ENCODE measurements at places on chromosomes 3 and 15.

DNA sequence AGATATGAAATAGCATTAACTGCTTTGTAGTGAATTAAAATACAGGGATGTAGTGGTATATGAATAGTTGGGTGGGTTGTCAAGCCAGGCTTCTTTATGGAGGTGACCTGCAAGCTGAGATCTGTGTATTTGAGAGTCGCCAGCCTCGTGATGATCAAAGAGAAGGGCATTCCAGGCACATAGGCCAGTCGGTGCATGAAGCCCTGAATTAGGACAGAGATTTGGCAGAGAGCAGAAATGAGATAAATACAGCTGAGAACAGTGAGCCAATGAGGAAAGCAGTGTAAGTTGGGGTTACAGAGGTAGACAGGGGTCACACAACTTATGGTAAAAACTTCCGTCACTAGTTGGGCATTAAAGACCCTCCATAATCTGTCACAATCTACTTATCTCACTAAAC lies 641.9 kb downstream of the OTOL1 start:
- no peak for DNase-seq

GRCh38 chr3:172530101-172530561 lies 6.9 kb upstream of the TNFSF10 start:
- DNase-seq = no peak

GRCh38 chr3:128438488-128439072 lies 28.1 kb downstream of the DNAJB8 start:
- no peak for DNase-seq

DNA sequence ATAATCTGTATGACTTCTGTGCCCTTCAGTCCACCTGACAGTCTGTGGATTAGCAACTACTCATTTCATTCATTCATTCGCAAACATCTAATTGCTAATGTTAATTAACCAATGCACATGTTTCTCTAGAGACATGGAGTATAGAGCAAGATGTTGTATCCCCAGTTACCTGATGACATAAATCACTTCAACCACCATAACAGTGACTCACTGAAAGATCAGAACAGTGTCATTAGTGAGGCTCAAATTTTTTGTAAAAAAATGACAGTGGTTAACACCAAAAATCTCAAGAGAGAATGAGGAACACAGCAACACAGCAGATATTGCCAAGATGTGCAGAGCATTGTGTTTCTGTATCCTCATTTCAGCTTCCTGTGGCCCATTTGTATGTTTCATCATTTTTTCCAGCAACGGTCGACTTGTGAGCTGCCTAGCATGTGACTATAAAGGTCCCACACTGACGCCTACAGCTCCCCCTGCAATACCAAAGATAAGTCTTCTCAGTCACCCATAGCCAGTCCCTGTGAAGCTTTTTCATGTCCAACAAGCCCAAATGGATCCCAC lies 3.7 kb upstream of the PLD1 start:
- DNase-seq = peak; percentile 94

DNA sequence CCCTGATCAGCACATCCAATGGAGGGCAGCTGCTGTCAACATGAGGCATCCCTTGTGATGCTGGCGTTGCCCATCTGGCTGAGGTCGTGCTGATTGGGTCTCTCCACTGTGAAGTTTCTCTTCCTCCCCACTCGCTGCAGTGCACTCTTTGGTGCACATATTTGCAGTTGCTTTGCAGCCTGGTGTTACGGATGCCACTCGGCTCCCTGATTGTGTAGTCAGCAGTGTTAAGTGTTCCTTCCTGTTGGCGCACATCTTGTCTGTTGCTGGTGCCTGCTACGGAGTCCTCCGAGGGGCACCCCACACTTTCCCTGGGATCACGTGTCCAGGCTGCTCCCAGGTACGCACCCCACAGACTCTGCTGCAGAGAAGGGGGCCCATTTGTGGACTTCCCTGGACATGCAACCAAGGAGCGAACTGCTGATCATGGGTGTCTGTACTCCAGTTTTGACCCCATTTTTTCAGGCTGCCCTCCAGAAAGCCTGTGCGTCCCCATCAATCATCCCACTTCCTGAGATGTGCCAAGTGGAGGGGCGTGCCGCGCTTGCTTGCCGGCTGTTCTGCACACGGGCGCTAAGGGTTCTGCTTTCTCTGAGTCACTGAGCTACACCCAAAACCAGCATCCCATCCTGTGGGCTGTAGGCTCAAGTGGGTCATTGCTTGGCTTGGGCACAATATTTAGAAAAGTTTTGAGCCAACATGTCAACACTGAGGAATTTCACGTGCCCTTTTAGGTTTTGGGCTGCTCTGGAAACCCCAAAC lies 98.6 kb downstream of the FBLN2 start:
- DNase-seq = no peak

DNA sequence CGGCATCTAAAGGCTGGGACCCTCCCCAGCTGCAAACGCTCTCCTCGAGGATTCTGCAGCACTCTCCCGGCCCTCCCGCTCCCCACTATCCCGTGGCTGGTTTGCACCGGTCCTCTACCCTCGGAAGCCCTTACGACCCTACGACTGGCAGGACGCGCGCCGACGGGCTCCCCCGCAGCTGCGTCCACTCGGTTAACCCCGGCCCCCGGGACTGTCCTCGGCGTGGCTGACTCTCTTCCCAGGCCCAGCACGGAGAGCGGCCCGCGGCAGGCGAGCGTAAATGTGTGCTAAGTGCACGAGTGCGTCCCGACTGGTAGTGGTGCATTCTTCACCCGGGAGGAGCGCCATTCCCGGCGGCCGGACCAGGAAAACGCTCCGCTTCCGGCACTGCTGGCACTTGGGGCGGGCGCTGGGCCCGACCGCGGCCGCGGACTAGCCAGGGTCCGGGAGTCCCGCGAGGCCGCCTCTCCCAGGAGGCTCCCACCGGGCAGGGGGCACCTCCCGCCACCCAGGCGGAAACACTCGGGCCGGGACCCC lies 508 bp downstream of the GORASP1 start:
- DNase-seq = no peak

DNA sequence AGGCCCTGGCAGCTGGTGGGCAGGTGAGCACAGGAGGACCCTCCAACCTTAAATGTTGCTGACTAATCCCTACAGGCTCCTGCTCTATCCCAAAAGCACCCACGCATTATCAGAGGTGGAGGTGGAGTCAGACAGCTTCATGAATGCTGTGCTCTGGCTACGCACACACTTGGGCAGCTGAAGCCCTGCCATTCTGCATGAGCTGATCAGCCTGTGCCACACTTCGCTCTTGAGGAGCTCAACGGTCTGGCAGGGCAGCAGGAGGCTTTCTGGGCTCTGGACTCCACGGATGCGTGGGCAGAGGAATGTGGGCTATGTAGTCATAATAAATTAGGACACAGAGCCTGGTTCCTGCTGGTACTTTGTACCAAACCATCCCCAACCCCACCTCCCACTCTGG lies 6.1 kb downstream of the MST1 start:
- DNase-seq = no peak

- DNase-seq = no peak
Measured at GRCh38 chr3:72234391-72234790, 449.4 kb upstream of the PROK2 start.

GRCh38 chr3:38365469-38366062 lies 19.0 kb downstream of the XYLB start:
- DNase-seq = no peak

- DNase-seq = no peak
Measured at GRCh38 chr3:179474480-179474879, 23.2 kb upstream of the GNB4 start.

GRCh38 chr3:64888165-64888564 lies 200.4 kb upstream of the ADAMTS9 start:
- no peak for DNase-seq

GRCh38 chr3:152225201-152225600 lies 43.5 kb upstream of the MBNL1 start:
- DNase-seq = no peak

- no peak for DNase-seq
Measured at GRCh38 chr15:48796930-48797329, 13.9 kb downstream of the CEP152 start.

DNA sequence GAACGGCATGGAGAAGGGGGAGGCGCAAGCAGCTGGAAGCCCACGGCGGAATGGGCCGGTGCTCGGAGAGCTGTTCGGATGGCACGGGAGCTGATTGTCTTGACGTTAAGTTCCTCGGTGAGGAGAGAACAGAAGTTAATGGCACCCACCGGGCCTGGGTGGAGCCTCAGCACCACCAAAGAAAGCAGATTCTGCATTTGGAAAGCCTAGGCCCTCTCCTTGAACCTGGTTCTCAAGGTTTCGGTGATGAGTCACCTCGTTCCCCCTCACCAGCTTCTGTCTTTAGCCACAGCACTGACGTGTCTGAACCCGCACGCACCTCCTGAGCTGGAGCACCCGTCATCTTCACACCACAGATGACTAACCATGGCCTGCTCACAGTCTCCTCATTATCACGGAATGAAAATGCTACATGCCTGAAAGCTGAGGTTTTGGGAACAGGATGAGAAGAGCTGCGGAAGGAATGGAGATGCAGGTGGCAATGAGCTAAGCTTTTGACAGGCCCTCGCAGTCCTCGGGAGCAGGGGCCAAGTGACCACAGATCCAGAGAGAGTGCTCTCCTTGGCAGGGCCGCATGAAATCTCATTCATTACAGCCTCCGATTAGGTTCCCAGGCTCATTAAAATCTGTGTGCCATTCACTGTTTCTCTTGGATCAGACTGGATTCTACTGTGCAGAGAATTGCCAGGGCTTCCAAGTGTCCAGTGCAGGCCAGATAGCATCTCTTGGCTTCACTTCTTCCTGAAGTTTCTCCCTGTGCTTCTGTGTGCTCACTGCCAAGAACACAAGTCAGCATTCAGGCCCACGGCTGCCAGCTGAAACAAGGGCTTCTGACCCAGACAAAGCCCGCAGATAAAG lies 96.3 kb upstream of the DLG1 start:
- DNase-seq = no peak

DNA sequence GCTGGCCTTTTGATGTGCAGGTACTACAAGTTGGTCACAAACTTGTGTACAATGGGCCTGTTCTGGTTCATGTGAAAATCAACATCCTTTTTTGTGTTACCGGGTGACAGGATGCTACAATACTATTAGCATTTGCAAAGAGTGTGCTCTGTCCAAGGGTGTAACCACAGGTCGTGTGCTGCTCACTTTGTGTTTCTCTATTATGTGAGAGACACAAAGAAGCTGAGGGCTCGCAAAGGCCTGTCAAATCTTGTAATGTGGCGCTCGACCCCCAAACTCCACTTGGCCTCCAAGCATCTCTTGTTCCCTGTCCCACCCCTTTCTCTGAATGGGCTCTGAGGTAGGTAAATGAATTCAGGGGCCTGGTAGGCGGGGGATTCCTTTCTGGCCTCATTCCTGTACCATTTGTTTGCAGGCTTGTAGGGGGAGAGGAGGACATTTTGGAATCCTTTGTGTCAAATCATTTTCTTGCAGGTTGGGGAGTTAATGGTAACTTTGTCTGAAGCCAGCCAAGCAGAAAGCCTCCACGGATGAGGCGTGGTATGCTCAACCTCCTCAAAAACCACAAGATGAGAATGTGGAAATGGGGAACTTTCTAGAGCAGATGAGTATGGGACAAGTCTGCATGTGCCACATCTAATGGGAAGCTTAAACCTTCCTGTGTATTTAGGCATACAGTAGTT lies 109.1 kb downstream of the OPA1 start:
- no peak for DNase-seq

DNA sequence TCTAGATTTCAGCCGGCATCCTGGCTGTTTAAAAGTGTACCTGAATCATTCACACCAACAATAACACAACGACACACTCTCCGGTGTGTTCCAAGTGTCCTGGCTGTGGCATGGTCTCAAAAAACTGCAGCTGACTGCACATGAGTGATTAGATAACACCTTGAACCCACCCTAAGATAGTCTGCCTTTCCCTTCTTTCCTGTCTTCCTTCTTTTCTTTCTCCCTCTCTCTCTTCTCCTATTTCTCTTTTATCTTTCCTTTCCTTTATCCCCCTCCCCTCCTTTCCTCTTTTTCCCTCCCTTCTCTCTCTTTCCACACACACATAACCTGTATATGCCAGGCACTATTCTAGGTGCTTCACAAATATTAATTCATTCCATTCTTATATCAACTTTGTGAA lies 1.2 kb upstream of the FAH start:
- no peak for DNase-seq

GRCh38 chr15:25863111-25863967 lies at the start of gene ATP10A:
ATP10A (minus strand) TSS chr15:25863327; CDS start chr15:25863096, 231 bp downstream.
- DNase-seq = no peak

DNA sequence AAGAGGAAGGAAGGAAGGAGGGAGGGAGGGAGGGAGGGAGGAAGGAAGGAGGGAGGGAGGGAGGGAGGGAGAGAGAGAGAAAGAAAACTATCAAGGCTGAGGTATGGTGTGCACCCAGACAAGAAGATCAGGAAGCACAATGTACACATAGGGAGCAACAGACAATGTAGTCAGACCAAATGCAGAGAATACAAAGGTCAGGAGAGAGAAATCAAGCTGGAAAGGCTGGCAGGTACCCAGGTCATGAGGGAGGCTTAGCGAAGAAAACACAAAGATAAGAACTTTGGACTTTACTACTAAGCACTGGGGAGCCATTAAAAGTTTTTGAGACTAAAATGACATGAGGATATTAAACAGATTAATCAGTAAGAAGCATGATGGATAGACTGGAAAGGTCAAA lies 176.0 kb upstream of the TMCO5A start:
- no peak for DNase-seq

DNA sequence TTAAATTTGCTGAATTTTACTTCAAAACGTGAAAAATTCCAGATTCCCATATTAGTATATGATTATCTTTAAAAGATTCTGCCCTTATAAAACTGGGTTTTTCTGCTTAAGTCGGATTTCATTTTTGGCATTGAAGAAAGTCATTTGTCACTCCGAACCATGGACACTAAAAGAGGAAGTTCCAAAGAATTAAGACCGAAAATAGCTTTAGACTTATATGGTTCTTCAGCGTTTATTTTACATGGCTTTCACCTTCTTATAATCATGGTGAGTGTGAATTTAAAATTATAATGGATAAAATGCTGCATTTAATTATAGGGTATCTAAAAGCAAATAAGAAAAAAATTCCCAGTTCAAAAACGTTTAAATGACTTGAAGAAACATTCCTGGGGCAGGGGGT lies 1.0 kb downstream of the C3orf38 start:
- no peak for DNase-seq

- DNase-seq = no peak
Measured at GRCh38 chr3:34001990-34002389, 203.6 kb downstream of the PDCD6IP start.

- DNase-seq = no peak
Measured at GRCh38 chr3:141487521-141488252, 860 bp downstream of the RASA2 start.

- DNase-seq = no peak
Measured at GRCh38 chr3:180325533-180325932, 276.4 kb upstream of the TTC14 start.

- DNase-seq = no peak
Measured at GRCh38 chr15:39184701-39185390, 396.0 kb upstream of the THBS1 start.
